ENCODE measurements at places on chromosomes 7 and 10. TPM values are rescaled to one million over a fixed set of nuclear protein-coding genes. Genes with fewer than 3 reads are reported as not detected.

The LLCFC1 gene
- not detected for total RNA-seq

The WDR86 gene
- 4.1 TPM for total RNA-seq

The CPA4 gene
- total RNA-seq = not detected

The FAM25C gene
- total RNA-seq = not detected

DNA sequence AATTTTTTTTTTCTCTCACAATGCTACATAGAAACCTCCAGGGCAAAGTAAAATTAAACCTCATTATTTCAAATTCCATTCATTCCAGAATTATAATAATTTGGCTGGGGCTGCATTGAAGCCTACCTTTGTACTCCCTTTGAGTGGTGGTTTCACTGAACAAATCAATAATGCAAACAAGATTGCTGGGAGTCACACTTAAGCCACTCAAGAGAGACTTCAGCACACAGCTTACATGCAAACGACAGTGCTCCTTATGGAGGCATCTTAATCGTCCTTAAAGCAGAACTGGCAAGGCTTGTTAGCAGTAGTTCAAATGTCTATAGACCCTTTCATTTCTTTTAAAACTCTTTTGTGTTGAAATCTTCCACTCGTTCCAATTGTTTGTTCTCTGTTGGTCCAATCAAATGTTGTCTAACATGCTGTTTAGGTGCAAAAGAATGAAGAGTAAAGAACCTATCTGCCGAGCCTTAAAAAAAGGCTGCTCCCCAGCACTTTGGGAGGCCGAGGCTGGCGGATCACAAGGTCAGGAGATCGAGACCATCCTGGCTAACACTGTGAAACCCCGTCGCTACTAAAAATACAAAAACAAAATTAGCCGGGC is 294.9 kb downstream of the FGFR2 start:
- no peaks in the 10 kb centered on the region for H3K36me3 ChIP-seq
- H3K27ac ChIP-seq = no peak overlapping the region
- no peaks in the 10 kb centered on the region for H3K27me3 ChIP-seq
- H3K4me1 ChIP-seq = no peaks in the 10 kb centered on the region

DNA sequence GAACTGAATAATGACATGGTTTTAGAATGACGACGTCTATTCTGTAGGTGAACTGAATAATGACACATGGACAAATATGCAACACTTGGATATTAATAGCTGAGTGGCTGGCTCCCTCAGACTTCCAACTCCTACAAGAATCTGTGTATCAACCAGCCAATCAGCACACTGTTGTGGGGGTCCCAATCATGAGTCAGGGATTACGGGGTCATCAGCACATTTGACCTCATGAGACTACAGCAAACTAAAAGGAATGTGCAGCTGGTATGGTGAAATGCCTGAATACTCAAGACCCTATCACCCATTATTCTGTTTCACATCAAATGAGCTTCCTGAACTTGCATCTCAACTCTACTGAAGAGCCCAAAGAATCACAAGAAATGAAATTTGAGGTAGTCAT is 192.5 kb downstream of the ANK3 start:
- H3K4me1 ChIP-seq = peaks cover 4% of the 10 kb centered on the region
- no peak overlapping the region for H3K4me3 ChIP-seq
- DNase-seq = no peak

GRCh38 chr10:287814-288213 is 152.6 kb downstream of the ZMYND11 start:
- no peak for DNase-seq
- H3K27me3 ChIP-seq = no peaks in the 10 kb centered on the region
- H3K4me1 ChIP-seq = no peaks in the 10 kb centered on the region

GRCh38 chr10:128297709-128298378 is 171.6 kb upstream of the MKI67 start:
- H3K27ac ChIP-seq = no peak overlapping the region
- no peak for DNase-seq
- no peaks in the 10 kb centered on the region for H3K36me3 ChIP-seq
- no peaks in the 10 kb centered on the region for H3K4me1 ChIP-seq
- H3K4me3 ChIP-seq = no peak overlapping the region

DNA sequence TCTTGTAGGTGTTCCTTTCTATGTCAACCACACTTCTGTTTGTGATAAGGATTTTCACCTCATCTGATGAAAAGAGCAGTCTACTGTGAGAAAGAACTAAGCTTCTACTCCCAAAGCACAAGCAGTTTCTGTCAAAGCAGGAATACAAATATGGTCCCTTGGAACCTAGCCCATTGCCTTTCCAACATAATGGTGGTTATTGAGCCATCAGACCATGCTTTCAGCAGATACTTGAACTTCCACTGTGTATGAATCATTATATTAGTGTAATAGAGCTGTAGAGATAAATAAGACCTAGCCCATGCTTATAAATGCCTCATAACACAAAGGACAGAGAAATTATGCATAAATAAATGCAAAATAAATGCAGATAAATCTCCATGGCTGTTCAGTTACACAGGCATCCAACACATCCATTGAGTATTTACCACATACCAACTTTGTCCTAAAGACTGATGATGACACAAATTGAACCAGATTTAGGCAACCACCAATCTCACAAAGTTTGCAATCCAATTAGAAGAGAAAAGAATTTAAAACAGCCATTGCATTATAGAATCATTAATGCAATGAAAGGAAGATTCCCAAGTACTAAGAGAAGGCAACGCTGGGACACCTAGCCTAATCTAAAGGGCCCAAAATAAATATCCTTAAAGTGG is 729.4 kb upstream of the C7orf33 start:
- H3K27ac ChIP-seq = no peak overlapping the region
- H3K4me1 ChIP-seq = no peaks in the 10 kb centered on the region
- DNase-seq = no peak

- peak; percentile 7 for DNase-seq
- H3K27ac ChIP-seq = no peak overlapping the region
- no peak overlapping the region for H3K4me3 ChIP-seq
- H3K27me3 ChIP-seq = no peaks in the 10 kb centered on the region
- no peaks in the 10 kb centered on the region for H3K4me1 ChIP-seq
- H3K36me3 ChIP-seq = no peaks in the 10 kb centered on the region
Measured at GRCh38 chr10:83605783-83606630, 533.3 kb upstream of the GHITM start.

- peaks cover 21% of the 10 kb centered on the region for H3K4me1 ChIP-seq
- no peak overlapping the region for H3K27ac ChIP-seq
- no peak overlapping the region for H3K4me3 ChIP-seq
- H3K36me3 ChIP-seq = no peaks in the 10 kb centered on the region
- no peaks in the 10 kb centered on the region for H3K27me3 ChIP-seq
Measured at GRCh38 chr10:72648301-72648700, 22.4 kb upstream of the MICU1 start.

DNA sequence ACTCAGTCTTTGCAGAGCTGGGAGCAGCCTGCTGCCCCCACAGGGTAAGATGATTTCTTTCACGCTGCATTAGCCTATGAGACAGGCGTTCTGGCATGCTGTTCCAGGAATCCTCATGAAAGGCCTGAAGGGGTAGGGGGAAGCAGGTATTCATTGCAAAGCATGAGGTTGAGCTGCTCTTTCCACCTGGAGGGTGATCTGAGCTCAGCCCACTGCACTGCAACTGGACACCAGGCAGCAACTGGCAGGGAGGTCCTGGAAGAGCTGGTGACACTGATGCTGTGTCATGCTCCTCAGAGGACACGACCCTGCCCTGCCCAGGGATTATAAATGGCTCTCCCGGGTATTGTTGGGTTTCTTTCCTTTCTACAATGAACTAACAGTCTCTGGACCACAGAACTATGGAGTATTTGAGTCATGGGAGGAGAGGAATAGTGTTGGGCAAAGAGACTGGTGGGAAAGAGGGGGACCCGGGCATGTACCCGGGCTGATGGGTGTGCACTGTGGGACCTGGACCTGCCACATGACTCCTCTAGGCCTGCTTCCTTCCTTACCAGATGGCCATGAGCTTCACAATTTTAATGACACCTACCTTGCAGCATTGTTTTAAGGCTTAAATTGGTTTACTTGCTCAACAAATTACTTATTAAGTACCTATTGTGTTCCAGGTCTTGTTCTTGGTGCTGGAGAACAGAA is 24.3 kb downstream of the SLC25A28 start:
- H3K36me3 ChIP-seq = no peaks in the 10 kb centered on the region
- H3K27me3 ChIP-seq = no peaks in the 10 kb centered on the region
- H3K4me3 ChIP-seq = no peak overlapping the region
- no peak for DNase-seq
